ENCODE measurements at places on chromosomes 7 and 10.

DNA sequence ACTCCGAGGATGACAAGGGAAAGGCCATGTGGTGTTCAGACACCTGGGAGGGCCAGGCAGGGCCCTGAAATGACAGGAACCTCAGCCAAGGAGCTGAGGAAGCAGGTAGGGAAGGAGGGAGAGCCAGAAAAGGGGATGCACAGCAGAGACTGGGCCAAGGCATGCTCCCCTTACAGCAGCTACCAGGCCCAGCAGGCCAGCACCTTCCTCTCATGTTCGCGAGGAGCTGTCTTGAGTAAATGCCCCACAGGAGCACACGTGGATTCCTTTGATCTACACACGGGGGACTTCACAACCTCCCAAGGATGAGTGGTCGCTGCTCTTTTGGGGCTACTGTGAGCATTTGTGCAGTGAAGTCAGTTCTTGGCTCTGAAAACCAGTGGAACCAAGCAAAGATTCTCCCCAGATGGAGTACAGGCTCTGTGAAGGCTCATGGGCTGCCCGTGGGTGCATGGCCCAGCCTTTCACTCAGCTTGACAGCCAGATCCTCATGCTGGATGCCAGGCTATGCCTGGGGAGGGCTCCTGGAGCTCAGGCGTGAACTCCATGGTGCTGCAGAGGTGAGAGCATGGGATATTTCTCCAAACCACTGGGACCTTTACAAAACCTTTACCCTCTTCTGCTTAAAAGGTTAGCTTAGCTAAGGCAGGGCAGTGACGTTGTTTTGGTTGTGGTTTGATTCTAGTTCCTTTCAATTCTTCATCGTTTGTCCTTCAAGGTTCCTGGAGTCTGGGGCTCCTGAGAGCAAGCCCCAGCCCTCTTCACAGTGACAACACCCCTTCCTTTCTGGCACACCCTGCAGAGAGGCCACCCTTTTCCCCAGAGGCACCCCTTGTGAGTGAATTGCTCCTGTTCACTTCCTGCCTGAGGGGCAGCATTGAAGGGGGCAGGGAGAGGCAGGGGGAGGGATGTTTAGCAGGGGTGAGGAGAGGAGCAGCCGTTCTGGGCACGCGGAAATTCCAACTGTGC, 74.2 kb upstream of the ZPBP start:
- H3K36me3 ChIP-seq = no peaks in the 10 kb centered on the region
- H3K4me3 ChIP-seq = no peak overlapping the region
- H3K27me3 ChIP-seq = peaks cover 6% of the 10 kb centered on the region
- H3K27ac ChIP-seq = peak overlapping the region; percentile 86

DNA sequence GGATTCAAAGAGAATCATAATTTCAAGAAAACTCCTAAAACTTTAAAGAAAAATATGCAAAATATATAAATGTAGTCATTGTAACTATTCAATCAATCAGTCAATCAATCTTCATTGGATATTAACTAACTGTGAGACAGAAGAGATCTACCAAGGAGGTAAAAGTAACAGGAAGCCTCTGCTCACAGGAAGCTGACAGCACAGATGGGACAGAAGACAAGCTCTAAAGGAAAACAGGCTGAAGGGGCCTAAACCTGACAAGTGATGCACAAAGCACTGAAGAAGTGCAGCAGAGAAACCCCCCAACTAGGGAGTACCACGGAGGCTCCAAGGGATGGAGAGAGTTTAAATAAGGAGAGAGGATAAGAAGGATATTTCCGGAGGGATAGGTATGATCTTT, 173.0 kb downstream of the SKAP2 start:
- H3K4me1 ChIP-seq = peaks cover 8% of the 10 kb centered on the region
- no peak overlapping the region for H3K4me3 ChIP-seq
- no peak overlapping the region for H3K27ac ChIP-seq
- no peaks in the 10 kb centered on the region for H3K36me3 ChIP-seq

DNA sequence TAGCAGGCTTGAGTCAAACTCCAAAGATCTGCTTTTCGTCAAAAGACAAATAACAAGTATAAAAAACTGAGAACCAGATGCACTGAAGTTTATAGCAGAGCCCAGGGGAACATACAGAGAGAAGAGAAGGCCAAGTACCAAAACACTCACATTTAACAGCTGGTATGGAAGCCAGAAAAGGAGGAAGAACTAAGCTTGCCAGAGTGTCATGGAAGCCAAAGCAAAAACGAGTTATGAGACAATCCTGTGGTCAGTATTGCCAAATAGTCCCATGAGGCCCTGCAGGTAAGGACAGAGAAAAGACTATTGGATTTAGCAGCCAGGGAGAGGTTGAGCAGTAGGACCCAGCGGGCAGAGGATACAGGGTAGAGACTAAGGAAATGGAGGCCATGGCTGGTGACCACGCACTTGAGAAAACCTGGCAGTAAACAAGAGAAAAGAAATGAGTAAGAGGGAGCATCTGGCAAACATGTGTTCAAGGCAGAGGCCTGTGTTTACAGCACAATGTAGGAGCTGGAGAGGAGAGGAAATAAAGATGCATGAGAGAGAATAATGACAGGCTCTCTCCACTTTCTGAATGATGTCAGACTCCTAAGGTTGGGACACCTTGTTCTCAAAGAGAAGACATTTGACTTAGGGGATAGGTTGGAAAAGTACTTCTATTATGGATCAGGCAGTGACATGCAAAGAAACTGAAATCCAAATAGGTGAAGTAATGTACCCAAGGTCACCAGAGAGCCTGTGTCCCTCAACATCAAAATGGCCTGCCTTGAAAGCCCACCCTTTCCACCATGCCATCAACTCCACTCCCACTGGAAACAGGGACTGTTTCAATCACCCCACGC, 9.1 kb downstream of the CREB3L2 start:
- no peak overlapping the region for H3K4me3 ChIP-seq
- H3K36me3 ChIP-seq = peaks cover 37% of the 10 kb centered on the region
- DNase-seq = no peak
- H3K27ac ChIP-seq = peak overlapping the region; percentile 23
- peaks cover 34% of the 10 kb centered on the region for H3K4me1 ChIP-seq

- no peak overlapping the region for H3K27ac ChIP-seq
- no peak overlapping the region for H3K4me3 ChIP-seq
- no peaks in the 10 kb centered on the region for H3K4me1 ChIP-seq
- no peaks in the 10 kb centered on the region for H3K27me3 ChIP-seq
These were observed 197.1 kb downstream of the SORCS1 start for GRCh38 chr10:106967452-106967851.

- no peak for DNase-seq
- H3K4me1 ChIP-seq = peaks cover 14% of the 10 kb centered on the region
- no peak within 1 kb of the TSS for H3K4me3 ChIP-seq
- no peak within 1 kb of the TSS for H3K27ac ChIP-seq
- peaks cover 4% of the 10 kb centered on the region for H3K36me3 ChIP-seq
- peaks cover 87% of the 10 kb centered on the region for H3K27me3 ChIP-seq
These were observed at the start of gene HOXA7 for GRCh38 chr7:27156508-27156898. HOXA7 (minus strand) TSS chr7:27156675; CDS start chr7:27156545, 130 bp downstream.

GRCh38 chr10:26499426-26499825, 61.3 kb downstream of the APBB1IP start:
- DNase-seq = no peak
- peaks cover 4% of the 10 kb centered on the region for H3K4me1 ChIP-seq
- H3K27me3 ChIP-seq = no peaks in the 10 kb centered on the region
- H3K4me3 ChIP-seq = no peak overlapping the region

DNA sequence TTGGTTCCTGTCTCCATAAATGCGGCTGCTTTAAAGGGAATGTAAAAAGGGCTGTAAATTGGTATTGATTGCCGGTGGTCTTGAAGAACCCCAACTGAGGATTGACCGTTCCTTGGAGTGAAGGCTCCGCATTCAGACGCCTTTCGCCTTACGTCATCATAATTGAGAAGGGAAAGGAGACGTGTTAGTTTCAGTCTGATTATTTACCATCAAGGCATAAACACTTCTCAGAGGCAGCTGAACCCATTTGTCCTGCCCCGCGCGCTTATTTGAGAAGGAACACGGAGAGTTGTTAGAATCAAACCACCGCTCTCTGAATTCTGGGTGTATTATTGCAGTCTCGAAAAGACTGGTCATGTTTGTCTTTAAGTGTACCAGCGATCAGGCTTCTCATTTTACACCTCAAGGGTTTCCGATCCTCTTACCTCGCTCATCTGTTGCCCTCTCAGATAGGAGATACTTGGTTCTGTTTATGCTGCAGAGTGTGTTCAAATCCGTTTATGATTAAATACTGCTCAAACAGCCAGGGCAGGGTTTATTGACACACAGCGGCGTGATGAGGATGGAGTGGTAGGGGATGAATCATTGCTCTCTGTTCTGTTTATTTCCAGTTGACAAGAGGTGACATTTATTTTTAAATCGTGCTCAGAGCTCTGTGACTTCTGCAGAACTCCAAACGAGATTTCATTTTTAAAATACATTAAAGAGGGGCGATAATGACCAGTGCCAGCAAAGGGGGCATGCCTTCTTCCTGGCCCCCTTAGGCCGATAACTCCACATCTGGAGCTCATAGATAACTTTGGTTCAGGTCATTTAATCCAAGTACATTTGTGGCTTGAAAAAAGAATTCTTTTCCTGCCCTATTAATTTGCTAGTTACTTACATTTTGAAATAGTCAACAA, 30.4 kb downstream of the FOXK1 start:
- H3K4me3 ChIP-seq = no peak overlapping the region
- peaks cover 17% of the 10 kb centered on the region for H3K36me3 ChIP-seq
- DNase-seq = no peak
- H3K4me1 ChIP-seq = peaks cover 17% of the 10 kb centered on the region
- H3K27ac ChIP-seq = peak overlapping the region; percentile 63

DNA sequence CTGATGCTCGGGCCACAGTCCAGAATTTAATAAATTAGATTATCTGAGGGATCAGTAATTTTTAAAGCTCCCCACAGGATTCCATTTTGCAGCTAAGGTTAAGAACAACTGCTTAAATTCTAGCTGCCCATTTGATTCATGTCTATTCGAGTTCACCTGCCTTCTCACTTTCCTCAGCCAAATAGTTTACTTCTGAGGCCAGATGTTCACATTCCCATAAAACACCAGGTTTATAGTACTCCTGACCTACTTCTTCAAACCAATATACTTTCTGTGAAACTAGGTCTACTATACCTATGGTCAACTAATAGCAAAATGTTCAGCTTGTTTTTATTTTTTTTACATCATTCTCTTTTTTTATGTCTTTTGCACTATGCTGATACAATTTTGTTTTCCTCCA, 86.3 kb downstream of the GPR158 start:
- DNase-seq = no peak
- H3K4me3 ChIP-seq = no peak overlapping the region
- no peaks in the 10 kb centered on the region for H3K27me3 ChIP-seq
- H3K36me3 ChIP-seq = no peaks in the 10 kb centered on the region
- H3K4me1 ChIP-seq = no peaks in the 10 kb centered on the region

DNA sequence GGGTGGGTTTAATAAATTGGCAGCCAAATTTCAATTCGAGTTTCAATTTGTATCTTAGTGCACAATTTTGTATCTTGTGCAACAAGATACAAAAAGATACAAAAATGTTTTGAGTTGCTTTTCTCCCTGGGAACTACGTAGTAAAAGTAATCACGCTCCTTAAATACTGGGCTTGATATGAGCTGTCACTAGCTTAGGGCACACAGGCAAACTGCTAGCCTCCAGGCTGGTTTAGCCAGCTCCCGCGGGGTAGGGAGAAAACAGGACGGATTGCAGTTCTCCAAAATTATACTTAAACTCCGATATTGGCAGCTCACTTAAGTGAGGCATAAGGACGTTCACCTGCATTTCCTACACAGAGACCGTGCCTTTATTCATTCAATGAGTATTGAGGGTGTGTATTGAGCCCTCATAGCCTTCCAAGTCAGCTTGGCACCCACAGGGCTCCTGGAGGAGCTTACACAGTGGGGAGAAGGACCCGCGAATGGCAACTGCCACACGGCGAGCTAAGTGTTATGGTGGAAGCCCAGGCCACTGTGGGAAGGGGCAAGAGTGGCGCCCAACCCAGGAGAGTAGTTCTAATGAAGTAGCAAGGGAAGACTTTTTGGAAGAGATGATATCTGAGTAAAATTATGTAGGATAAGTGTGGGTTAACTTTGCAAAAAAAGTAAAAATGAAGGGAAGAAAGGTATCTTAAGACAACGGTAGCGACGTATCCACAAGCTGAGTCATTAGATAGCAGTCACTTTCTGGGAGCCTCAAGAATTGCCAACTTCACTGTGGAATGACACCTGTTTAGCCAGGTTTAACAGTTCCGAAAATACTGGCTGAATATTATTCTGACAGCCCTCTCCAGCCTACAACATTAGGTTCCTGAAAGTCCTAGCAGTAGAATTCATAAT, 1.6 kb upstream of the EPC1 start:
- H3K36me3 ChIP-seq = peaks cover 46% of the 10 kb centered on the region
- H3K4me3 ChIP-seq = peak overlapping the region; percentile 73
- no peak for DNase-seq
- H3K27me3 ChIP-seq = no peaks in the 10 kb centered on the region
- H3K4me1 ChIP-seq = peaks cover 54% of the 10 kb centered on the region

DNA sequence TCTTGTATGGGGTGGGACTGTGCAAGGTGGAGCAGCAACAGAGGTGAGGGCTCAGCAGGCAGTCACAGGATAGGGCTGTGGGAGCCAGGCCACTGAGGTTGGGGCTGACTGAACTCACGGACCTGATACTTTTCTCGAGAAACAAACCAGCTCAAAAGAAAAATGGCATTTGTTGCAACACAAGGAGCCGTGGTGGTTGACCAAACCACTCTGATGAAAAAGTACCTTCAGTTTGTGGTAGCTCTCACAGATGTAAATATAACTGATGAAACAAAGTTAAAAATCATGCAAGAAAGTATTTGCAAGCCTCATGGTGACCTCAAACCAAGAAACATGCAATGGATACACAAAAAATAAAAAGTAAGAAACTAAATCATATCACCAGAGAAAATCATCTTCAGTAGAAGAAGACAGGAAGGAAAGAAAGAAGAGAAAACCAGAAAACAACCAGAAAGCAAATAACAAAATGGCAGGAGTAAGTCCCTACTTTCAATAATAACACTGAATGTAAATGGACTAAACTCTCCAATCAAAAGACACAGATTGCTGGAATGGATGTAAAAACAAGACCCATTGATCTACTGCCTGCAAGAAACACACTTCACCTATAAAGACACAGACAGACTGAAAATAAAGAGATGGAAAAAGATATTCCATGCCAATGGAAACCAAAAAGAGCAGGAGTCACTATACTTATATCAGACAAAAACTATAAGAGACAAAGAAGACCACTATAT, 48.9 kb upstream of the DUSP5 start:
- peak overlapping the region; percentile 79 for H3K27ac ChIP-seq
- H3K27me3 ChIP-seq = peaks cover 2% of the 10 kb centered on the region
- peaks cover 15% of the 10 kb centered on the region for H3K4me1 ChIP-seq
- H3K4me3 ChIP-seq = no peak overlapping the region

GRCh38 chr10:78278058-78278404, 244.4 kb downstream of the RPS24 start:
- H3K4me1 ChIP-seq = no peaks in the 10 kb centered on the region
- peaks cover 8% of the 10 kb centered on the region for H3K27me3 ChIP-seq
- H3K4me3 ChIP-seq = no peak overlapping the region
- DNase-seq = no peak
- H3K36me3 ChIP-seq = no peaks in the 10 kb centered on the region

DNA sequence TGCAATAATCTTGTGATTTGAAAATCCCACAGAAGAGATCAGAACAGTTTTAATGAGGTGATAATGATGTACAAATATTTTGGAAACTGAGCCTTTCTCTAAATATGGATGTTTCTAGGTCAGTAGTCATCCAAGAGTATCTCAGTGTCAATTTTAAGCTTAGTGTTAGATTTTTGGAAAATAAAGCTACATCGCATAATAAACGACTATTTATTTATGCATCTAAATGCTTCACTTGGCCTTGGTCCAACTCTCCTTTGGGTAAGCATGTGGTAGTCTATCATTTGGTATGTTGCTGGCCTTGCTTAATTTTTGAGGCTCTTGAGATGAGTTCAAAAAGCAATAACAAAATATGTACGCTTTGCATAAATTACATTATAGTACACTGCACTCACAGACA, 5.4 kb upstream of the PPP1R9A start:
- H3K36me3 ChIP-seq = no peaks in the 10 kb centered on the region
- H3K4me1 ChIP-seq = no peaks in the 10 kb centered on the region
- no peak overlapping the region for H3K27ac ChIP-seq
- H3K27me3 ChIP-seq = peaks cover 14% of the 10 kb centered on the region
- H3K4me3 ChIP-seq = no peak overlapping the region
